ENCODE measurements at places on chromosomes 16 and 17.

- no peak for DNase-seq
Measured at GRCh38 chr16:13070268-13070667, 168.9 kb downstream of the SHISA9 start.

DNA sequence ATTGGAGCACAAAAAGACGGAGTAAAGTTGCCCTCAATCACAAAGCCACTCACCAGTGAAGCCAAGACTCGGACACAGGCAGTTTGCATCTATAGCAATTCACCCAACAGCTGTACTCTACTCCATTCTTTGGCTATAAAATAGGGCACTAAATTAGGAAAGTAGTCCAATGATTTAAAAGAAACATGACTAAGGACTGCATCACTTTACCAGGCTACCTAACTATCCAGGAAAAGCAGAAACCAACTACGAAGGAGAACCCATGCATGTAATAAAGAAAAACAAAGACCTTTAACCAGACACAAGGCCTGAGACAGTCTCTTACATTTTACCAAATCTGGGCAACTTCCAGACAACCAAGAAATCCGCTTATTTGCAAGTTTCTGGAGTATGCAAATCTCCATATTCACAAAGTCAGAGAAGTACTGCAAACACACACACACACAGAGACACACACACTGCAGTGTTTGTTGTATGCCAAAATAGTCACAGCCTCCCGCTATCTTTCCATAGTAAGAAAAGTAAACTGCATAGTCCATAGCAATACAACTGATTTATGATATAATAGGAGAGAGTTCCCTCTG is 59.8 kb downstream of the CDH11 start:
- no peak for DNase-seq

DNA sequence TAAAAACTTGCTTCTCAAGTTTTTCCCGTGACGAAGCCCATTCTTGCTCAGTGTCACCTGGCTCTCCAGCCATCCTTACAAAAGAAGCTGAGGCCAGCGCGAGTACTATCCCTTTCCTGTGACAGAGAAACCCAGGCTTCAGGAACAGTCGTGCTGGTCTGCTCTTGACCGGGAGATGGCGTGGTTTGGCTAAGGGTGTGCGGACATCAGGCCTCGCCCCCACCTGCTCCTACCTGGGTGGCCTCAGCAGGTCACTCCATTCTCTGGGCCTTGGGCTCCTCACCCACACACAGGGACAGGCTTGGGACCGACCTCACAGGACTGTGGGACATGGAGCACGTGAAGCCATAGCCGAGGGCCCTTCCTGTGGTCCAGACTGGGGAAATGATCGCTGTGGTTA is 75.2 kb upstream of the CIBAR2 start:
- DNase-seq, result no peak

DNA sequence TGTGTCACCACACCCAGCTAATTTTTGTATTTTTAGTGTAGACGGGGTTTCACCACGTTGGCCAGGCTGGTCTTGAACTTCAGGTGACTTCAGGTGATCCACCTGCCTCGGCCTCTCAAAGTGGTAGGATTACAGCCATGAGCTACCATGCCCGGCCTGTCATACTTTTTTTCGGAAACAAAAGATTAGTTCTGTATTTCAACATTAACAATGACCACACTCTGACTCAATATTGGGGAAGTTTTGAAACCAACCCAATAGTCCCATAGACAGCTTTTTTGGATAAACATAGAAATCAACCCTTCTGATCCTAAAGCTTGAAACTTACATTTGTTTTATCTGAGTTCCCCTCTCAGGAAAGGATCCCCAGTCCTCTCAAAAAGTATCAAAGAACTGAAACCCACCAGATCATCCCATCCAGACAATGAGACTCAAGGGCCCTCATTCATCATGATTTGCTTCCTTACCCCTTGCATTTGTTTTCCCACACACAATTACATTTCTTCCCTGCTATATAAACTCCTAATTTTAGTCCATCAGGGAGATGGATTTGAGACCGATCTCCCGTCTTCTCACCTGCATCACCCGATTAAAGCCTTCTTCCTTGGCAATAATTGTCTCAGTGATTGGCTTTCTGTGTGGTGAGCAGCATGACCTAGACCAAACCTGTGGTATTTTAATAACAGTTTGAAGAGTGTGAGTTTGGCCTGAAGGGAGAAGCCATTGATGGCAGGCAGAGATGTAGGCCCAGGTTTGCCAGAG is 7.2 kb upstream of the AGRP start:
- no peak for DNase-seq

- DNase-seq, result no peak
Measured at GRCh38 chr17:77206158-77206956, 65.6 kb downstream of the SEC14L1 start.

- peak; percentile 50 for DNase-seq
Measured at GRCh38 chr16:88747588-88748301, 37.3 kb downstream of the PIEZO1 start.

DNA sequence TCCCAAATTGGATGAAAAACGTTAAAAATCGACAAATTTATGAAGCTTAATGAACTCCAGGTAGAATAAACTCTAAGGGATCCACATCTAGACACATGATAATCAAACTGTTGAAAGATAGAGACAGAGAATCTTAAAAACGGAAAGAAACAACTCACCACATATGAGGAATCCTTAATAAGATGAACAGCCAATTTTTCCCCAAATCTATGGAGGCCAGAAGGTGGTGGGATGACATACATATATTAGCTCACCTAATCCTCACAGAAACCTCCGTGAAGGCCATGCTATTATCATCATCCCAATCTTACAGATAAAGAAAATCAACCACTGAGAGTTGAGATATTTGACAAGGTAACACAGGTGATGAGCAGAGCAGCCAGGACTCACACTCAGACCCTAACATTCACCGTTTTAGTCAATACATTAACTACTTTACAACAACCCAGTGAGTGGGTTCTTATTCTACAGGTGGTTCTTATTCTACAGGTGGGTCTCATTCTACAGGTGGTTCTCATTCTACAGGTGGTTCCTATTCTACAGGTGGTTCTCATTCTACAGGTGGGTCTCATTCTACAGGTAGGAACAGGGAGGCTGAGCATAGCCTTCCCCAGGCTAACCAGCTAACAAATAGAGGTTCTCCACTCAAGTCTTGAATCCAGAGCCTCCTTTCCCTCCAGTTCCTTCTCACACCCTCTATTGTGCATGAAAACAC is 4.8 kb downstream of the CACNG1 start:
- no peak for DNase-seq

- peak; percentile 30 for DNase-seq
Measured at GRCh38 chr17:45314741-45315647, 1.8 kb downstream of the MAP3K14 start.

DNA sequence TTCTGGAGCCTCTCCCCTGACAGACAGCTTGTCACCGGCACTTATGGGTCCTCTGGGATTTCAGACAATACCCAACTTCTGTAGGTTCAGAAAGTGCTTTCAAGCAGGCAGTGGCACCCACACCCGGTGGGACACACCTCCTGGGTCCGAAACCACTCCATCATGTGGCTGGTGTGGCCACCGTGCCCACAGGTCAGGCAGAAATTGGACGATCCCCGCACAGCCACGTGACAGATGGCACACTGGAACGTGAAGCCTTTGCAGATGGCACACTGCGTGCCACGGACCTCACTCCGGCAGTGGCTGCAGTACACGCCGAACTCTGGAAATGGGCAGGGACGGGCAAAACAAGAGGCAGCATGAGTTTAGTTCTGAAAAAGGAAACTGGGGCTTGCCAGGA is 99.5 kb upstream of the FA2H start:
- DNase-seq, result no peak

GRCh38 chr17:66963521-66963908 is 992 bp upstream of the CACNG4 start:
- no peak for DNase-seq

GRCh38 chr16:17026600-17027242 is 444.0 kb downstream of the XYLT1 start:
- DNase-seq, result peak; percentile 43

- no peak for DNase-seq
Measured at GRCh38 chr17:77425348-77425747, 284.6 kb downstream of the SEC14L1 start.

GRCh38 chr17:681738-682529 is 32.7 kb downstream of the VPS53 start:
- no peak for DNase-seq

- no peak for DNase-seq
Measured at GRCh38 chr16:88922114-88922825, 54.7 kb downstream of the CBFA2T3 start.

All from stimulated activated CD4-positive, alpha-beta T cell treated with anti-CD3 and anti-CD28 coated beads, Interleukin-4, amount 100 ng/mL, for 24 hours (primary cell).